ENCODE measurements at places on chromosomes 7 and 10.

GRCh38 chr7:118436663-118437062 is 212.2 kb downstream of the ANKRD7 start:
- no peak for DNase-seq

- DNase-seq: no peak
Measured at GRCh38 chr7:94676431-94676830, 20.5 kb upstream of the SGCE start.

- no peak for DNase-seq
Measured at GRCh38 chr10:103044942-103045489, 126.9 kb downstream of the CNNM2 start.

GRCh38 chr10:116429288-116429977 is 1.8 kb downstream of the PNLIPRP3 start:
- DNase-seq: no peak

GRCh38 chr10:22183771-22184461 is 33.9 kb downstream of the EBLN1 start:
- no peak for DNase-seq
